GOT3 (cell line): ENCODE measurements at places on chromosomes 3 and 15.

DNA sequence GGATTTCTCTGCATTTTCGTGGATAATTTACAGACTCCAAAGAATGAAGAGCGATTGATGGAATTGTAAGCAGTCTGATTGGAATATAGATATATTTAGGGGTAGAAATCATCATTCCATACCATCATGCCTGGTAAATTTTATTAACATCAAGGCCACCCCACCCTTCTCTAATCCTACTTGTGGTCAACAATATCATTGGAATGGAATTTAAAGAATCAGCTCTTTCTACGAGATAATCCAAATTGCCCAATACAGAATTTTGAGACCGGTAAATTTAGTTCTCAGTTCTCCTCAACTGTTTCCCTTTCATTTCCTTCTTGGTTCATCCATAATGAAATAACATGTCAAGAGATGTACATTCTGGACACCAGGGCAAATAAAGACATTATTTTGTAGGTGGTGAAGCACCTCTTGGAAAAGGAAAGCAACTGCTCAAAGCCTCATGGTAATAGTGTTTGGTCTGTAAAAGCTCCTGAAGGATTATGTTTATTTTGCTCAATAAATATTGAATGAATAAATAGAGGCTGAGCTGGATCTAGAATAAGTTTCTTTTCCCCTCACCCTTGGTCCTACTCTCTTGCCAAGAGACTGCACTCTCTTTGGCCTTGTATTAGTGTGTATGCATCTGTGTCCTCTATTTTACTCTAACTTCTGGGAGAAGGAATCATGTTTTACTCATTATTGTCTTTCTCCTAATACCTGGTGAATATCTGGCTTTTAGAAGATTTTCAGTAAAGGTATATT, 133.7 kb upstream of the BCL6 start:
- no peak for DNase-seq

GRCh38 chr15:77311618-77312398, 108.1 kb downstream of the PEAK1 start:
- DNase-seq: no peak

DNA sequence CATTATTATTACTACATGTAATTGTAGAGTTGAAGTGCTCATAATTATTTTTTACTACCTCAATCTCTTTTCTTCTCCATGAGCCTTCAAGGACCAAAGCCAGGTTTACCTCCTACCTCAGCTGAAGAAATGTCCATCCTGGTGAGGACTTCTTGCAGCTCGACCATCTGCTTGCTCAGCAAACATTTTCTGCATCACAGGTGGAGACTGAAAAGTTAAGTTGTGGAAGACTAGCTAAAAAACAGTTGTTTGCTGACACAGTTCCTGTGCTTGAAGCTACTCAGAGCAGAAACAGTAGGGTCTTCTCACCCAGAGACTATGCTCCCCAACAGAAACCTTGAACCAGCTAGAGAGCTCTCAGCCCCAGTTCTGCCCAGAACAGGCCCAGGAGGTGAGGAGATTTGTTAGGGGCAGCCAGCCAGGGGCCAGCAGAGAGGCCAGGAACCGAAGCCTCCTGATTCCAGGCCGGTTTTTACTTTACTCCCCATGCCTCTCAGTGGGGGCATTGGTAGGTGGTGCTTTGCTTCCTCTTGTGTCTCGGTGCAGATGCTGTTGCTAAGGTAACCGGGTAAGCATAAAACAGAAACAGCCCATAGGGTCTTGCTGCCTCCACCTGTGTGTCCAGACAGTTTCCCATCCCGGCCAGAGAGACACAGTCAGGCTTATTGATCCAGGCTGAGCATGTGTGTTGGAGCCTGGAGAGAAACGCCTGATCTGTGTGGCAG, 54.9 kb downstream of the CCNL1 start:
- no peak for DNase-seq

DNA sequence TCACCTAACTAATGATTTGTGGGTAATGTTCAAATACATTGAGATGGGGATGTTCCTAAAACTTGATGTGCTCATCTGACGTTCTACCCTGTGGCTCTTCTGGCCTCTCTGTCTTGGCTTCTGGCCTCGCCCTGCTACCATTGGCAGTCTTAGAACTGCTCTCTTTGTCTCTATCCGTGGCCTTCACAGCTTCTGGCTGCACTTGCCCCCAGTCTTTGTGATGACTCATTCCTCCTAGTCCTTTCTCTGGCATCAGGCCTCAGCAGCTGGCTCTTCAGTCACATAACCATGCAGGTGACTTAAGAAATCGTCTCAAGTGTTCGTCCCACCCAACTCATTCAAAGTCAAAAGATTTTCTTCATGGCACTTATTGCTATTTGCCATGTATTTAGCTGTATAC, 188.1 kb downstream of the BBX start:
- no peak for DNase-seq

GRCh38 chr15:80455051-80455648, 51.0 kb downstream of the ARNT2 start:
- no peak for DNase-seq
